NCI-H187 (cell line): ENCODE measurements at places on chromosomes 4 and X.

GRCh38 chr4:166499820-166500219 is 626.8 kb downstream of the TLL1 start:
- no peak for DNase-seq

DNA sequence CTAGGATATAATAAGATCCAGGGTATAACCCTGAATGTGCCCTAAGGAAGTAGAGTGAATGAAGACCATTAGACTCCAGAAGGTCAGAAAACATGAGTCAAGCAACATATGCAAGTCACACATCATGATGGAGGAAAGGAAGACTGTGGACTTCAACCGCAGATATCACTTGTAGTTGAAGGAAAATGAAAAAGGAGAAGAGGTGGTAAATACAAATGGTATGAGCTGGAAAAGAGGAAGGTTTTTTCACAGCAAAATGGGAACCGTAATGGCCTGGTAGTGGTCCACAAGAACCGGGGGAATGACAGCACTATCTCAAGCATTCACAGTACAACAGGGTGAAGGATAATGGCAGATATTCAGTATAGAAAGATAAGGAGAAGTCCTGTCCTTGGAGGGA is 5.2 kb upstream of the SCFD2 start:
- DNase-seq: no peak

GRCh38 chrX:84182516-84182915 is 5.5 kb downstream of the RPS6KA6 start:
- DNase-seq: no peak

DNA sequence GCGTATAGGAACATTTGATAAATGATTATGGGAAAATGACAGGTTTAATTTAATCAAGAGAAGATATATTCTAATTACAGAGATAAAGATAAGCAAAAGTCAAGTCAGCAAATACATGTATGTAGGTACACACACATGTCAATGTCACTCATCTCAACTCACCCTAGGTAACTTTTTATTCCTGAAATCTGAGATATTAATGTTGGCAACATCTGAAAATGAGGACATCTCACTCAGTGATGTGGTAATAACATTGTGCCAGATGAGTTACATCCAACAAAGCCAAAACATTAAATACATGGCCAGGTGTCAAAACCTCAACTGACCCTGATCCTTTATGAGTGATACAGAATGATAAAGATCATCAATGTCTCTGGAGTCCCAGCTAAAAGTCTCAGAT is 363.3 kb upstream of the F9 start:
- DNase-seq: no peak

DNA sequence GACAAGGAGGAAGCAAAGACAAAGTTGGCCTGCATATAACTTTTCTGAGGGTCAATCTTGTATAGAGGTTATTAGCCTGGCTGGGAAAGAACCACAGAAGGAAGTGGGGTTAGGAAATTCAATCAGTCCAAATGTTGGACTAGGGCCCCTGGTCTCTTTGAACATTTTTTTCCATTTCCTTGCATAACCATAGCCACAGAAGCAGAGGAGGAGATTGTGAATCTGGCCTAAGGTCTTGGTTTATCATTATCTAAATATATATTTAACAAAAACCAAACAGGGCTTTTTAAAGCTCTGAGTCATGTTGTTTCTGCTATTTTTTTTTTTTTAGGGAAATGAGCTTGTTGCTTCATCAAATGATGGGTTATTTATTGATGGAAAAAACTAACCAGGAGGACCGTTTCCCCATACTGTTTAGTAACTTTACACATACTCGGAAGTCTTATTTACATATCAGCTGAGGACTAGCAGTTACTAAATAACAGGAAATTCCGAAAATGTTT is 97.7 kb upstream of the ACSL4 start:
- DNase-seq: no peak

GRCh38 chr4:138014590-138015288 is 227.4 kb downstream of the SLC7A11 start:
- DNase-seq: no peak

GRCh38 chr4:27001398-27002164 is 140.9 kb downstream of the STIM2 start:
- DNase-seq: no peak

DNA sequence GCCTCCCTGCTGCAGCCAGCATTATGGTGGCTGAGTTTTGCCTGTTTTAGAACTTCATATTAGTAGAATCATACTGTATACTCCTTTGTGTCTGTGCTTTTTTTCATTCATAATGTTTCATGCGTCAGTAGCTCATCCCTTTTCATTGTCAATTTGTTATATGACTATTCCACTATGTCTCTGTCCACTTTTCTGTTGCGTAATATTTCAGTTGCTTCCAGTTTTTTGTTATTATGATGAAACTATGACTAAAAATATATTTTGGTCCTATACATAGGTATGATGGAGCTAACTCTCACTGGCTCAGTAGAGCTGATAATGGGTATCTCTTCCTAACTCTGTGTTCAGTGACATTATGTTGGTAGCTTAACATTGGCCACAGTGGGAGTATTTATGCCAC is 48.3 kb downstream of the DMP1 start:
- no peak for DNase-seq

GRCh38 chr4:182203872-182204411 is 39.3 kb upstream of the TENM3 start:
- DNase-seq: no peak

DNA sequence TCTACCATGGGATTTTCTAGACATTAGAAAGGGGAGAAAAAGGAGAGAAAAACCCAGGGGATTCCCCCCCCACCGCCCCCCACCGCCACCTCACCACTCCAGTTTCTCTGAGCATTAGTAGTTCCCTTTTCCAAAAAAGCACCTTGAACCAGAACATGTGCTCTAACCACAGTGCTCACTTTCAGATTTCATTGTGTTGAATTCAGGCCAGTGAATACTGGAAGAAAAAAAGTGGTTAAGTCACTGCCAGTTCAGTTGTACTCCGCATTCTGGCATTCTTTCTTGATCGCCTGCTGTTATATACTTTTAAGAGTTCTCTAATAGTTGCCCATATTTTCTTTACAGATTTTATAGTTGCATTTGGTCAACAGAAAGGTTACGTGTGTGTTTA is 40.9 kb downstream of the JADE3 start:
- DNase-seq: no peak

GRCh38 chr4:61994036-61994435 is 793.9 kb downstream of the ADGRL3 start:
- no peak for DNase-seq

- DNase-seq: no peak
Observed at GRCh38 chrX:107146670-107147069, 28.0 kb upstream of the RBM41 start.
